Stimulated activated CD8-positive, alpha-beta memory T cell treated with anti-CD3 and anti-CD28 coated beads, Interleukin-15, amount 100 ng/mL, for 1 hour (primary cell): ENCODE measurements at places on chromosomes 6 and 20.

DNA sequence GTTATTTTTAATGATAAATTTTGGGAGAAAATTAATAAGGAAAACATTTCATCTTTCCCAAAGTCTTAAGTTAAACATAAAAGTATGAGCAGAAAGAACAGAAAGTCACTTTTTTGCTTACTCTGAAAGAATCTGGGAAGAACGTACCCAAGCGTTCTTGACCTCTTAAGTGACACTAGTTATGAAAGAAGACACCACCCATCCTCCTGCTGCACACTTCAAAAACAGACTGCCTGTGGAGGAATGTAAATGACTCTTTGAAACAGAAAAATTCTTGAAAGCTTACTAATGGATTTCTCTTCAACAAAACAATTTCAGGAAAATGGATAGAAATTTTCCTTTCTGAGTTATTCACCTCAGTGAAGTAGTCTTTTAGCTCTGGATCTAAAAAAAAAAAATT is 227.7 kb downstream of the MEI4 start:
- DNase-seq: no peak

DNA sequence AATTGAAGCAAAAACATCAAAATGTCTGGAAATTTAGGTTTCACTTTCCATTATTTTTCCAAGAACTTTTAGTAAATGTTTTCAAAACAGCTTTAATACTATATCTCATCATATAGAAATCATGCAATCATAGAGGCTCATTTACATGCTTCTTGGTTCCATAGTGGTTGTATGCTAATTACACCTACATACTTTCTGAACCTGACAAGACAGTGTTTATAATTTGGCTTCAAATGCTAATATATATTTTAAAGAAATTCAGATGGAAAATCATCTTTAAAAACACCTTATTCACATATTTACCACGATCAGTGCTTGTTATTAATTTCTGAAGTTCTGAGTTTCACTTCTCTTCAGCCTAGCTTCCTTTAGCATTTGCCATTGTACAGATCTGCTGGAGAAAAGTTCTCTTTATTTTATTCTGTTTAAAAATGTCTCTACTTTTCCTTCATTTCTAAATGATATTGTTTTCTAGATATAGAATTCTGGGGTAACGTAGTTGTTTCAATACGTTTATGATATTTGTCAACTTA is 89.9 kb downstream of the PLCB1 start:
- DNase-seq: no peak

- DNase-seq: no peak
These were observed 250.8 kb upstream of the PRDM1 start for GRCh38 chr6:105835373-105835772.

GRCh38 chr20:15302075-15302474 is 964.7 kb upstream of the FLRT3 start:
- DNase-seq: no peak

GRCh38 chr6:148927586-148927985 is 180.8 kb downstream of the UST start:
- no peak for DNase-seq

DNA sequence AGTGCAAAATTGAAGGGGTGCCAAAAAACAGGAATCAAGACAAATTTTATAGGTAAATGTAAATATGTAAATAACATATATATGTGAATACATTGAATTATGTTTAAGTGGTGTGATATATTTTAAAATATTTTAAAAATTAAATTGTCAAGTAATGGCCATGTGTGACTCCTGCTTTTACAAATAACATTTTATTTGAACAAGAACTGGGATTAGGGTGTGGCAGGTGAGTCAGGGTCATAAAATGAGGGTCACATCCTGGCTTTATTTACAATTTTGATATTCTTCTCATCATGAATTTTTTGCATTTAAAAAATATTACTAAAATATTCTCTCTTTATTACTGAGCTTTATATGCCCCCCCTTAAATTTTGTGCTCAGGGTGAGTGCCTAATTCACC is 601.1 kb upstream of the MAN1A1 start:
- DNase-seq: no peak

DNA sequence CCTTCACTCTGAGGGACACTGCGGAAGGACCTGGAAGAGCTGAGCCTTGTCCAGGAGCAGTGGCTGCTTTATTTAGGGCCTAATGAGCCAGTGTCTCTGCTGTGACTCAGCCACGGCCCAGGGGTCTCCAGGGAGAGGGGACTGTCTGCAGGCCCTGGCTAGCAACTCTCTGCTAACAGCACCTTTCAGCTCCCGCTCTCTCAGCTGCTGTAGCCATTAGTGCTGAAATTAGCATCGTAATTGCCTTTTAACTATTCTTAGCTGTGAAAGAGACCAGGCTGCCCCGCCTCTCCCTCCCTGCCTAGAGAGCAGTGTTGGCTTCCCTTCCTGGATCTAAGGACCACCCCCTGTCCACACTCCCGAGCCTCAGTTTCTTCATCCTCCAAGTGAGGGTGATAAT is 53.1 kb upstream of the SLC32A1 start:
- DNase-seq: no peak

GRCh38 chr6:6886886-6887285 is 220.9 kb upstream of the RREB1 start:
- no peak for DNase-seq

- no peak for DNase-seq
These were observed 217.1 kb downstream of the ALDH8A1 start for GRCh38 chr6:134732763-134733162.

- no peak for DNase-seq
These were observed 731.6 kb upstream of the MMS22L start for GRCh38 chr6:98014442-98015201.

GRCh38 chr6:37860226-37860839 is 40.8 kb downstream of the ZFAND3 start:
- DNase-seq: no peak

DNA sequence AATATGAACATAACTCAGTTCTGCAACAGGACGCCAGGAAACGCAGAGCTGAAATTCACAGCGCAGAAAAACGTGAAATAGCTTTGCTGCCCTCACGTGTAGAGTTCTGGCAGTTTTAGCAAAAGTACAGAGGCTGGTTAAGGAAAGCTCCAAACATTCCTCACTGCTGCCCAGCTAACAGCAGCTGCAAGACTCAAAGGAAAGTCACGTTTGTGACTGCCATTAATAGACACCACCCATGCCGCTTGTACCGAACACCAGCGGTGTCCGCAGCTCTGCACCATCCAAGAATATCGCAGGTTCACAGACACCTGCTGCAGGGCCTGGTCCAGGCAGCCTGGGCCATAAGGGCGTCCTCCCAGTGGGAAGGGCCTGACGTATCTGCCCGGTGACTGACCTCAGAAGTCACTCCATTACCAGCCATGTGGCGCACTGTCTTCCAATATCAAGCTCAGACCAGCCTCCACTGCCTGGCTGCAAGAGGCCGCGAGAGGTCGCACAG is 61.4 kb downstream of the WDR27 start:
- no peak for DNase-seq

GRCh38 chr6:56104591-56104990 is 142.8 kb downstream of the COL21A1 start:
- no peak for DNase-seq

DNA sequence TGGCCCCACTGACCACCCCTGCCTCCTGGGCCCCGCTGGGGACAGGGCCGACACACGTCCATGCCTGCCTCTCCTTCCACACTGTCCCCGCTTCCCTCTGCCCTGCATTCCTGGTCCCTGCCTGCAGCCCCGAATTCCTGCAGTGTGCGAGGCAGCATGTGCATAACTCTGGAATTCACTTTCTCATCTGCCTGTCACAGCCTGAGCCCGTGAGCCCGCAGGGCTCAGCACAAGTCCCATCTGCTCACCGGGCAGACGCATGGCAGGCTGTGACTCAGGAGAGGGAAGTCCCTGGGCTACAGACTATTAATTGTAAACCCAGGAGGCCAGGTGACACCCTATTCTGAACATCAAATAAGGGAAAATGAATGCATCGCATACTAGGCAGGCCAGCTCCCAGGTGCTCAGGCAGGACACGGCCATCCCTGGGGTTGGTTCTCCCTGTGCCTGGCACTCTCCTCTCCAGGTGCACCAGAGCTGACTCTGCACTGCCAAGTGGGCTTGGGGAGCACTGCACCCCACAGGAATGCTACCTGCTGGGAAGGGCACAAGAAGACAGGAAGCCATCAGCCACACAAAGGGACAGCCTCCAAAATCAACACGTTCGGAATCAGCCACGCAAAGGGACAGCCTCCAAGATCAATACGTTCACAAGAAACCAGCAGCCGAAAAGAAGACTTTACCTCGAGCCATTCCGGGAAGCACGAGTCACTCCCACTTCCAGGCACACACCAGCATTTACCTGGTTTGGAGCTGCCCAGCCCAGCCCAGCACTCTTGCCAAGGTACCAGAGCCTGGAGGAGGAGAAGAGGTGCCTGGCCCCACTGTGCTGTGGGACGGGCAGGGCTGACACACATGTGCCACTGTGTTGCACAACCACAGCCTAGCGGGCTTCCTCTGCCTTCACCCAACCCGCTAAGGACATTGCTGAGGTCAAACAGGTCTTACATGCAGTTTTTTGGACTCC is 65.9 kb downstream of the DLL1 start:
- DNase-seq: no peak

- DNase-seq: no peak
These were observed 54.3 kb downstream of the SERAC1 start for GRCh38 chr6:158113802-158114201.

- DNase-seq: no peak
These were observed 1027.4 kb upstream of the FLRT3 start for GRCh38 chr20:15364781-15365180.

DNA sequence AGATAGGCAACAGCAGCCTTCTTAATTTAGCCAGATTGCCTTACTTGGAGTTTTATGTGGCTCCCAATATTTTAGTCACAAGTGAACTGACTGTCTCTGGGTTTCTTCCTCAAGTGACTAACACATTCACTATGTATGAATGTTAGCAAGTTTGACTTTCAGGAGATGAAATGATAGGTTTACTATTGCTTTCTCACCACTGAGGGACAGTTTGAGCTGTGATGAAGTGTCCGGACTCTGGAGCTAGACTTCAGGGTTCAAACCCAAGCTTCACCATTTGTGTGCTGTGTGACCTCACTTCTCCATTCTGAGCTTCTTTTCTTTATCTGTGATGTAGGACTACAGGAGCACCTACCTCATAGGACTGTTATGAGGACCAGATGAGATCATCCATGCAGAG is 8.2 kb downstream of the DHX35 start:
- DNase-seq: no peak

DNA sequence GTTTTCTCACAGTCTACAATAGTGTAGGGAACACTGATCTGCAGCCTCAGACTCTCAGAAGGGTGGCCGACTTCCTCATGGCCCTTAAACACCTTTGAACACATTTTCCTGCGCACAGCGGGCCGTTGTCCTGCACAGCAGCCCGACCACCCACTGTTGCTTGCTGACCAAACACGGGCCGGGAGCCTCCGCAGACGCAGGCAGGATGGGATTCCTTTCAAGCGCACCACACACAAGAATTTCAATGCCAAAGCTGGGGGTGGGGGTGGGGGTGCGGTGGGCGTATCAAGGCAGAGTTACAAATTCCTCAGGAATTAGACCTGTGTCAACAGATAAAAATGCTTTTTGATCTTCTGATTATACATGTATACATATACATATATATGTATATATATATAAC is 74.5 kb downstream of the HUS1B start:
- no peak for DNase-seq

DNA sequence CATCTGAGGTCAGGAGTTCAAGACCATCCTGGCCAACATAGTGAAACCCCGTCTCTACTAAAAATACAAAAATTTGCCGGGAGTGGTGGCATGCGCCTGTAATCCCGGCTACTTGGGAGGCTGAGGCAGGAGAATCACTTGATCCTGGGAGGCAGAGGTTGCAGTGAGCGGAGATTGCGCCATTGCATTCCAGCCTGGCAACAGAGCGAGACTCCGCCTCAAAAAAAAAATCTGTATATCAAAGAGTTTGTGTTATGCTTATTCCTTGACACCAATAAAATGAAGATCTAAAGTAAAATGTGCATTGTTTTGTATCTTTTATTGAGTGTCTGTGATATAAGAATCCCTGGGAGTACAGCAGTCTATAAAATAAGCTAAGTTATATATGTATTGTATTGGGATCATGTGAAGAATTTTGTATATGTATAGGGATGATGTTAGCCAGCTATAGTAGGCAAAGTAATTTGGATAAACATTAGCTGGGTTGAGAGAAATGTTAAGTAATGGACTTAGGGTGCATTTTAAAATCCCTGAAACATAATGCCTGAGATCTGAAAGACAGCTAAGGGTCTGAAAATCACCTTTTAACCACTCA is 10.9 kb downstream of the TBP start:
- no peak for DNase-seq

- DNase-seq: no peak
These were observed 58.7 kb upstream of the SLC2A12 start for GRCh38 chr6:134111062-134111677.

GRCh38 chr6:117564681-117565080 is 37.6 kb downstream of the GOPC start:
- DNase-seq: no peak

GRCh38 chr6:100906325-100906724 is 25.2 kb upstream of the ASCC3 start:
- DNase-seq: no peak

DNA sequence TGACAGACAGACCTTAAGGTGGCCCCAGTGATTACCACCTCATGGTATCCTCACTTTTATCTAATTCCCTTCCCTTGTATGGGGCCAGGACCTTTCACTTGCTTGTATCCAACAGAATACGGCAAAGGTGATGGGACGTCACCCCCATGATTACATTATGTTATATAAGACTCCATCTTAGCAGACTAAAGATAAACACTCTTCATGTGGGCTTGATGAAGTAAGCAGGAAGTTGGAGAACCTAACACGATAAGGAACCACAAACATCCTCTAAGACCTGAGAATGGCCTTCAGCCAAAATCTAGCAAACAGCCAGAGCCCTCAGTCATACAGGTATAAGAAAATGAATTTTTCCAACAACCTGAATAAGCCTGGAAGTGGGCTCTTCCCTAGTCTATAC is 8.0 kb downstream of the SLC17A3 start:
- DNase-seq: no peak

- no peak for DNase-seq
These were observed 30.6 kb downstream of the ELMO2 start for GRCh38 chr20:46375771-46376170.

- DNase-seq: no peak
These were observed 698.4 kb downstream of the TENT5A start for GRCh38 chr6:81054036-81054435.

GRCh38 chr6:184161-184700 is 108.1 kb upstream of the DUSP22 start:
- DNase-seq: no peak

DNA sequence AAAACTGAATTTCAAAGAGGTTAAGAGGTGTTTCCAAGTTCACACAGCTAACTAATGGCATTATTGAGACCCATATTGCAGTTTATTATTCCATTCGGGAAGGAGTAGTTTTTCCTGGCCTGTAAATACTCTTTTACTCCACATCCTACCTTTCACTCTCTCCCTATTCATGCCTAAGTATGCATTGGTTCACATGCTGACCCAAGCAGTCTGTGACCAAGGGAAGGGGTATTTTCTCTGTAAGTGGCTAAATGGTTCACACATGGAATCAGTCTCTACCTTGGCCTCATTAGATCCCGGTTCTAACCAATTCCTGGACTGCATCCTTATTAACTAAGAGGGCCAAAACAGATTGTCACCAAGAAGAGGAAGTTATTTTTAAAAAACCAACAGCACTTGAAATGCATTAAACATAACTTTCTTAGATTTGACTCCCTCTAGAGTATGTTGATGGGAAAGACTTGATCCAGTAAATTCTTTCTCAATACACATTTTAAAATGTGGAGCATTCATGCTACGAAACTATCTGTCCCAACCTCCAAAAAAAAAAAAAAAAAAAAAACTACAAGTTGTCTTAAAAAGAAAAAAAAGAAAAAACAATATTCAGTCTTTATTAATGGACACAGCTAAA is 17.8 kb upstream of the RSPO3 start:
- DNase-seq: no peak

GRCh38 chr6:88919032-88919431 is 44.4 kb downstream of the RNGTT start:
- no peak for DNase-seq
